ENCODE measurements at places on chromosomes 11 and 22.
A peak's percentile ranks its signal among the peaks of the same experiment; 100 is the strongest.

GRCh38 chr11:100875521-100875869 is 188.4 kb downstream of the ARHGAP42 start:
- no peak for DNase-seq

DNA sequence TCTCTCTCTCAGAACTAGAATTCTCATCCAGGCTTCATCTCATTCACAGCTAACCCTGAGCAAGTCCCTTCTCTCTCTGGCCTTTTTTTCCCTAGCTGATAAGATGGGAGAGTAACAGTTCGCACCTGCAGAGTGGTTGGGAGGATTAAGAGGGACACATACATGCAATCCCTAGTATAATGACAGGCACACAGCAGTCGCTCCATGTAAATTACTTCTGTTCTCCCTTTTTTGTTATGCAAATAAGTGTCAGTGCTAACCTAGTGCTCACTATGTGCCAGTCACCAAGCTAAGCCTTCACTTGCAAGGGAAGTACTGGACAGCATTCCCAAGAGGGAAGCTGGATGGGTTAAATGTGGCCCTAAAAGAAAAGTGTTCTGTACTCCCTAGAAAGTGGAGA is 63.4 kb downstream of the TENM4 start:
- DNase-seq, result no peak

- DNase-seq, result no peak
Observed at GRCh38 chr11:14446701-14447169, 52.9 kb downstream of the COPB1 start.

DNA sequence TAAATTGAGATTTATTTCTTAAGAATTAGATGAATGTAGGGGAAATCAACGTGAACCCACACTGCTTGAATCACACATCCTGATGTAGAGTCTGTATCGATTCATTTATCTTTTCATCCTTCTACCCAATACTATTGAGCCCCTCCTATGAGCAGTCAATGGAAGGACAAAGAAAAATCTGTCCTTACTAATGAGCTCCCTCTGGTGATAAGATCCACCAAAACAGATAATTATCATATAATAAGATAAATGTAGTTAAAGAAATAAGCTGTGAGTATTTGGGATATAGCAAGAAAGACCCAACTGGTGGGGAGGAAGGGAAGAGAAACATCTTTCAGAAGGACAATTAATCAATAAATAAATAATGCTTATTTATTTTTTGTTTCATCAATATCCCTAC is 385.1 kb upstream of the CCDC90B start:
- DNase-seq, result no peak

DNA sequence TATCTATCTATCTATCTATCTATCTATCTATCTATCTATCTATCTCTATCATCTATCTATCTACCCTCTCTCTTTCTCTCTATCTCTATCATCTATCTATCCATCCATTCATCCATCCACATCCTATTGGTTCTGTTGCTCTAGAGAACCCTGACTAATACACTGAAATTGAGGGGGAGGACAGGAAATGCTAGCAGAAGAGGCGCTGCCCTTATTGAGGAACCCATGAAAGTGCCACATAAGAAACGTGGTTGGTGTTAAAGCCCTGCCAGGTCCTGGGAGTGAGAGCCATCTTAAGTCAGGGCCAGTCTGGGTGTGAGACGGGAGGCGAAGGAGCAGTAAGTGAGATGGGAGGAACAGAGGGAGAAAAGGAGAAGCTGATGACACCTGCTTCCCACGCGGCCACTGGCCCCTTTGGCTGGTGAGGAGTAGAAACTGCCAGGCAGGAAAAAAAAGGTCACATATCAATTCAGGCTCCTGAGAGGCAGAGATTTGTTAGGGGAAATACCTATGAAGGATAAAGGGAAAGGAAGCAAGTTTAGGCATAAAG is 87.9 kb upstream of the PLET1 start:
- DNase-seq, result no peak

- no peak for DNase-seq
Observed at GRCh38 chr11:1812801-1813200, 22.0 kb upstream of the SYT8 start.

- no peak for DNase-seq
Observed at GRCh38 chr11:33320016-33320813, 63.0 kb downstream of the HIPK3 start.

- no peak for DNase-seq
Observed at GRCh38 chr22:37173709-37174108, 14.3 kb downstream of the C1QTNF6 start.

DNA sequence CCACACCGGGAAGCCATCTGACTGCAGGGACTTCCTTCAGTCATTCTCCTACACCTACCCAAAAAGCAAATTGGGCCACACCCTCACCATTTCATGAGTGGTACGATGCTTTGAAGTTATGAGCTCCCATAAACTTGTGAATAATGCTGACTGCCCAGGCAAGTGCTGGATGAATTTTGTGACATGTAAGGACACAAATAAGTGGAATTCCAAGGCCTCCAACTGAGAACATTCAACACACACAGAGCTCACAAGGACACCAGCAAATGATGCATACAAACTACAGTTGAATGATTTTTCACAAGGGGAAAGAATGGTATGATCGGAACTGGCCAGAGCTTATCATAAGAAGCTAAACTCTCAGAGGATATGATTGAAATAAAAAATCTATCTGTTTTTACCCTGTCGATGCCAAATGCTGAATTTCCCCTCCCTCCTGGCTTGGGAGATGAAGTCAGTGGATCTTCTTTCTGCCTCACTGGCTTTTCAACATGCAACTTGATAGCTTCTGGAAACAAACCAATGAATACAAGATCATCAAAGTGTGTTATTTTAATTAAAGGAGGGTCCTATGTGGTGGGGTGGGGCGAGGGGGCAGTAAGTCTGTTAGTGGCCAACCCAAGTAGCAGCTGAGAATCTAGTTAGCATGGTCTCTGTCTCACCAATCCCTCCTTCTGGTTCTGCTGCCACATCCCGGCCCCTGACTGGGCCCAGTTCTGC is 123.8 kb downstream of the WT1 start:
- DNase-seq, result no peak

DNA sequence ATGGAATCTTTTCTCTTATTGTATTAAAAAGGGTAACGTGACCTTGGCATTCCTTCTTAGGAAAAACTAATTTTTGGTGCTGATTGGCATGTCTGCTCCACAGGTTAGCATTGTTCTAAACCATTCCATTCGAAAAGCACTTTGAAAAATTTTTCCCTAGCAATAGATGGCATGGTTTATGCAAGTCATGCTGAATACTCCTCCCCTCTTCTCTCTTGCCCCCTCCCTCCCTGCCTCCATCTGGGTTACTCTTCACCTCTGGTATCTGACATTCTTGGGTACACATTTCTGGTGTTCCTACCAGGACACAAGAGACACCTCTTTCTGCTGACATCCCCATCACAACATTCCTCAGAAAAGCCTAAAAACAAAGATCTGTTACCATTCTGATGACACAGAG is 1.5 kb upstream of the SLC22A25 start:
- DNase-seq, result no peak

DNA sequence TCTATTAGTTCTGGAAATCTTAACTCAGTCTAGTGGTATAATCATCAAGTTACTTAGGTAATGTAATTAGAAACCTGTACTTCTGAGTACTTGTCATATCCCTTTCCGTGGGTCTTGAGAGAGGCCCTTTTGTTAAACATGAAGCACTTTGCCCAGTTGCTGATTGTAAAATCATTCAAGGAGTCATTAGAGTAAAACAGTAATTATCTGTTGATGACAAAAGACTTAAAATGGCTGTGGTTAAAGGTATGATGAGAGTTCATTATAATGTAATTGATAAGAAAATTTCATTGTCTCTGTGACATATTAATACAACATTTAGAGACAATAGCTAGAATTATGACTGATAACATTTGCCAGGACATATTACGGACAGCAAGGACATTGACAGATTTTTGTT is 34.3 kb downstream of the PRR5L start:
- DNase-seq, result no peak

DNA sequence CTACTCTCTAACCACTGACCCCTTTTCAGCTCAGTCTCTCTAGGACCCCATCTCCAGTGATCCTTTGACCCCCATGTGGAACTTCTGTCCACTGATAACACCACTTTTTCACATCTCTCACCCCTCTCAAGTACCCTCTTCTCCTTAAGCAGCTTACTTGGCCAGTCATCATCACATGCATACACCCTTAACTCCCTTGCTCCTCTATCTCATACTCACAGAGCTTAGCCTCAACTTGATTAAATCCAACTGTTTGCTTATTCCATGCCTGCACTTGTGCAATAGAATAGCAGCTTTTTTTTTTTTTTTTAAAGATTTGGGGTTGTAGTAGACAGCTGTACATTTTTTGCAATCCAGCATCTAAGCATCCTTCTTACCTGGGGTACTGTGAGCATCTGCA is 22.2 kb downstream of the AQP11 start:
- DNase-seq, result no peak

DNA sequence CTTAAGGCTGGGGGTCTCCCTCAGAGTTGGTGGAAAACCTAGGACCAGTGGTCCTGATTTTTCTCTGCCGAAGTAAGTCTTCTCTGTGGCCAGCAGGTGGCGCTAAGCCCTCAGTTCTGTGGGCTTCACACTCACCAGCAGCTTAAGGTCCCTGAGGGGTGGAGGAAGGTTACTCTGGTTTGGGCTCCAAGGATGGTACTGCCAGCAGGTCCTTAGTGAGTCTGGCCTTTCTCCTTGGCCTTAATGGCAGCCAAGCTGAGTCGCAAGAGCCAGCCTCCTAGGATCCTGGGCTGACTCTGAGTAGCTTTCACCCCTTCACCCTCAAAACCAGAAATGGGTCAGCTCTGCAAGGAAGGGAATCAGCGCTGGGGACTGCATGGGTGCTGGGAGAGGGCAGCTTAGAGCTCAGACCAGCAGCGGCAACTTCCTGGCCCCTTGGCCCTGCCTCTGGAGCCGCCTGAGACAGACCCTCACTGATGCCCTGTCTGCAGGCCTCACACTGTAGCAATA is 4.4 kb downstream of the KCNJ11 start:
- DNase-seq, result peak; percentile 68

GRCh38 chr11:11069841-11070835 is 212.3 kb upstream of the ZBED5 start:
- DNase-seq, result no peak

DNA sequence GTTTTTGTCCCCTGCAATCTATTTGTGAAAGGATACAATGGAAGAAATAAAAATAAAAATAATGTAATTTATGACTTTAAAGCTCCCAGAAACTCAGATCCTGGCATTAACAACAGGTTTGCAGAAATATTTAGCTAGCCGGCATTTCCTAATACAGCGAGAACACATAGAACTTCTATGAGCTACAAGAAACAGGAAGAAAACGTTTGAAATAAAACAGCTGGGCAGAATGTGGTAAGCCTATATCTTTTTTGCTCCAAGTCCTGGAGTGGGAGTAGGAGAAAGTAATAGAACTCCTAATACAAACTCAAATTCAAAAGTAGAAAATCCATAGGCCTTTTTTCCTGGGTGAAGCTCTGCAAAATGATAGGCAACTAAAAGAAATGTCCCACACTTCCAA is 29.6 kb upstream of the FIBIN start:
- DNase-seq, result no peak

DNA sequence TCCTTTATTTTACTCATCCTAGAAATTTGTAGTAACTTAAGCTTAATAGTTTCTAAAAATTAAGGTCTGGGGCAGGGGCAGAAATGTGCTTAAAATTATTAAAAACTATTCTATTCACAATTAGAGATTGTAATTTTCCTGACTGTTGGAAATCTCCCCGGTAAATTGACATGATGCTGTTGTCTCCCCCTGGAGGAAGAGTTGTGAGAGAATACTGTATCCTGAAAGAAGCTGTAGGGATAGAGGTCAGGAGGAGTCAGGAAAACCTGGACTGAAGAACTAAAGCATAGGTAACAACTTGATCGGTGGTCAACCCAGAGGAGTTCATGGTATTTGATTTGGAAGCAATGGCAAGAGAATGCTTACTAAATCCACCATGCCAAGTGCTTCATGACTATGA is 16.2 kb upstream of the ESAM start:
- no peak for DNase-seq

GRCh38 chr22:30310881-30311771 is 15.6 kb downstream of the TBC1D10A start:
- DNase-seq, result no peak

DNA sequence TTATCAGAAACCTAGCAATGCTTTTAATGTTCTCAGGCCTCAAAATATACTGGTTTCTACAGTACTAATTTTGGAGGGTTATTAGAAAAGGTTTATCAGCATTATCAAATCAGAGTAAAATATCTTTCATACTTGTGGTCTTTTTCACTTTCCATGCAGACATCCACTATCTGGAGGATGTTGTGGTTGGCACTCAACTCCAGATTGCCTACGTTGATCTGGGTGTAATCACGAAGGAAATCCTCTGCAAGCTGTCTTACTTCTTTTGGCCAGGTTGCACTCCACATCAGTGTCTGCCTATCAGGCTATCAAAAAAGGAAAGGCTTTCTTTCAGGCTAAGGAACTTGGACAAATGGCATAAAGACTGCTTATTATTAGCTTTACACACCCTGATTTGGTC is 11.6 kb downstream of the DDX17 start:
- no peak for DNase-seq

GRCh38 chr11:128927683-128928336 is 14.9 kb downstream of the TP53AIP1 start:
- DNase-seq, result no peak

DNA sequence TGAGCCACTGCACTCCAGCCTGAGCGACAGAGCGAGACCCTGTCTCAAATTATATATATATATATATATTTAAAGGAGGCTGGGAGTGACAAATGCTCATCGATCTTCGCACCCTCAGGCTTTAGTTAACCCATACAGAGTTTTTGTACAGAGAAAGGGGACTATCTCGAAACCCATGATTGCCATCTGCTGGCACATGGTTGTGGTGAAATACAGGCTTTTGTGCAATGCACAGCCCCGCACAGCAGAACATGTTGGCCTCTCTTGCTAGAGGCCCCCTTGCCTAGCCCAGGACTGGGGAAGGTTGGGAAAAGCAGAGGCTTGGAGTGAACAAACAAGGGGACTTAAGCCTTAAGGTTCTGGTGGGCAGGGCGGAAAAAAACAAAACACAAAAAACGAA is 3.6 kb downstream of the MYBPC3 start:
- DNase-seq, result no peak

DNA sequence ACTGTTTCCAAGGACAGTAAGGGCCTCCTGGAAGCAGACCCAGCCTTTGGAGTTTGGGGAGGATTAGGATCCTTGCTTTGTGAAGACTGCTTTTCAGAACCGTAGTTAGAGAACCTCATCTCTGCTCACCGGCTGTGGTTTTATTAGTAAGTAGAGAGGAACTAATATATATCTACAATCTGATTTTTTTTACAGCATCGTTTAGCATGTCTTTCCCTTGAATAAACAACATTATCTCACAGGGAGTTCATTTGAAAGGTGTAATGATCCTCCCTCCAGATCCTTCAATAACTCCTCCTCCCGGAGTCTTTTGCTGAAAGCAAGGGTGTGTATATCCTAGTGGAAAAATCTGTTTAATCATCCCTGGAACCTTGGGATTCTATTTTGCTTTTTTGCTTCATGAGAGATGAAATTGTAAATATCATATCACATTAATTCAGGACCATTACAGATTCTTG is 132.7 kb downstream of the DBX1 start:
- DNase-seq, result no peak

- peak; percentile 96 for DNase-seq
Observed at GRCh38 chr11:57639321-57640067, 10.2 kb downstream of the YPEL4 start.

GRCh38 chr11:105861225-105861624 is 160.8 kb downstream of the MSANTD4 start:
- DNase-seq, result no peak
